ENCODE measurements at places on chromosomes 4 and X.

- DNase-seq, result no peak
These were observed 24.0 kb downstream of the RBMX start for GRCh38 chrX:136856551-136856950.

DNA sequence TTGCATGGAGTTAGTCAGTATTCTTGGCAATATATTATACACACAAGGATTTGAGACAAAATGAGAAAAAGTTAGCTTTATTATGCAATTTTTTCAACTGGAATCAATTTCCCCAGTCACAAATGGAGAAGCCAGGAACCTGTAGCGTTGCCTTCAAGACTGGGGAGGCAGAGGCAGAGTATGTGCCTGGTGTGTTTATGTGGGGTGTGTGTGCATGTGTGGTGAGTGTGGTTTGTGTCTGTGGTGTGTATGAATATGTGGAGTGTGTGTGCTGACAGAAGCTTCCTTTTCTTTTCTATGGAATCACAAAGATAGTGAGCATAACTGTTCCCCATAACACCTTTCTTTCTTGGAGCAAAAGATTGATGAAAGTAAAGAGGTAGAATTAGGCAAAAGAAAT is 37.0 kb downstream of the TNIP3 start:
- DNase-seq, result no peak

DNA sequence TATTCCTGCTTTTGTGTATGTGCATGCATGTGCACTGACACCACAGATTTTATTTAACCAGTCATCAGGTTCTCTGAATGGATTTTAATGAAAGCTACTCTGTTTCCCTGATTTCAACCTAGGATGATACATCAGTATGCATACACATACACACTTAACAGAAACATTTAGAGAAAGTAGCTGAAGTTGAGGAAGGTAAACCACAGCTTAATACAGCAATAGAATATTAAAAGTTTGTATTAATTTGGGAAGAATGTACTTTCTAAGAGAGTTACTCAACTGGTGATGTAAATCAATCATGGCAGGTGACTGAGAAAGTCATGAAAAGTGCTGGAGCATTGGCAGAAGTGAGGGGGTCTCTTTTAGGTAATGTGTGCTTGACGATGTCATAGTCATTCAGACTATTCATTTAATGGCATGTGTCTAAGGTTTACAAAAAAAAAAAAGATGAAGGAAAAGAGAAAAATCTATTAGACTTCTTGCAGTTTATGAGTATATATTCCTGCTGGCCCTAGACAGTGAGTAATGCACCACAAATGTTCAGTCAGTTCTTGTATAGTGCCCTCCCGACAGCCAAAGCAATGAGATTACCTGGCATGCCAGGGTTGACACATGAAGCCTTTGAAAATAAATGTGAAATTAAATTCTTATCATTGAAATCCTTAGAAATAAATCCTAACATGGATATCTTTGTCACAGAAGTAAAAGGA is 187.6 kb downstream of the RAPGEF2 start:
- no peak for DNase-seq

GRCh38 chr4:24024605-24025004 is 134.8 kb upstream of the PPARGC1A start:
- no peak for DNase-seq

GRCh38 chrX:112967903-112968302 is 127.3 kb upstream of the AMOT start:
- DNase-seq, result no peak

GRCh38 chrX:110216027-110216426 is 101.9 kb downstream of the AMMECR1 start:
- DNase-seq, result no peak

DNA sequence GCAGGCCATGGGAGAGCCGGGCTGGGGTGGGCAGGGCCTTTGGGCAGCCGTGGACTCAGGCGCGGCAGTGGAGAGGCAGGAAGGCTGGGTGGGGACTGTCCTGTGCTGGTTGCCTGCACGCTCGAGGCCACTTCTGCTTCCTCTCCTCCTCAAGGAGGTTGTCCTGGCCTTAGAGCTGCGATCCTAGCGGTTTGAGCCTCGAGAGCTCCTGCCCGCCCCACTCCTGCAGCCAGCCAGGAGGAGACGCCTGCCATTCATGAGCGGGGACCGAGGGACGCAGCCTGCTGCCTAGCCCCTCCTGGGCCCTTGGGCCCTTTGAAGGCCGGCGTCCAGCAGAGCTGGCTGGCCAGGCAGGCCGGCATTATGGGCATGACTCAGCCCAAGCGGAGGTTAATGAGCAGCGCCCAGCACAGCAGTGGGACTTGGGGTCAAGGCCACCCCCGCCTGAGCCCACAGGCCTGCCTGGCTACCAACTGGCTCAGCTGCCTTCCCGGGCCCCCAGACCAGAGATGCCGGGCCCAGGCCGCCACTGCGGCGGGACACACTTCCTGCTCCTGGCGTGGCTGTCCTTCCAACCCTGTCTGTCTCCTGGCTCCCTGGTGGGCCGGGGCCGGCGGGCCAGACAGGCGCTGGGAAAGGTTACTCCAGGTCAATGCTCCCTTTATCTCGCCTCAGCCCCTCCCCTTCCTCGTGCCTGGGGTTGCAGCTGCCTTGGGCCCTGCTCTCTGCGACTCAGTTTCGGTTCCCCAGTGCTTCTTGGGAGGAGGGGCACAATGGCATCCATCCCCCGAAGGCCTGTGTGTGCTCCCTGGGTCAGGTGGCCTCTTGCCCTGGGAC is 1.8 kb downstream of the ABCD1 start:
- no peak for DNase-seq

- DNase-seq, result no peak
These were observed 95.7 kb upstream of the GRIA3 start for GRCh38 chrX:123088331-123088730.

DNA sequence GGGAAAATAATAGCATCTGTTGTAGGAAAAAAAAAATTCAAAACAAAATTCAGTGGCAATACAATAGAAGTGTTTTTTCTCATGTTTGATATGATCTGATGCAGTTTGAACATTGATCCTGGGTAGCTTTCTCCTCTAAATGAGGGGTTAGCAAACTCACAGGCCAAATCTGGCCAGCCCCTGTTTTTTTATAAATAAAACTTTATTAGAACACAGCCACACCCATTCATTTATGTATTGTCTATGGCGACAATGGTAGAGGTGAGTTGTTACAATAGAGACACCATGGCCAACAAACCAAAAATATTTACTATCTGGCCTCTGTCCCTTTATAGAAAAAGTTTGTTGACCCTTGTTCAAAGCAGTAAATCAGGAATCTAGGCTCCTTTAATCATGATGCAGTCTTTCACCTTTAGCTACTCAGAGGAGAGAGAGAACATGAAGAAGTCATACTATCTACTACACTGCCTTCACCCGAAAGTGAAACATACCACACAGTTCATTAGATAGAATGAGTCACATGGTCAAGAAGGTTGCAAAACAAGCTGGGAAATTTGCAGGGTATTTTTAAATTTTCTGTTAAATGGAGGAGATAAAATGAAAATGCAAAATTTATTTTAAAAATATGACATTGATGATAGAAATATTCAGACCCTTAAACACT is 186.6 kb upstream of the MAOA start:
- DNase-seq, result no peak

DNA sequence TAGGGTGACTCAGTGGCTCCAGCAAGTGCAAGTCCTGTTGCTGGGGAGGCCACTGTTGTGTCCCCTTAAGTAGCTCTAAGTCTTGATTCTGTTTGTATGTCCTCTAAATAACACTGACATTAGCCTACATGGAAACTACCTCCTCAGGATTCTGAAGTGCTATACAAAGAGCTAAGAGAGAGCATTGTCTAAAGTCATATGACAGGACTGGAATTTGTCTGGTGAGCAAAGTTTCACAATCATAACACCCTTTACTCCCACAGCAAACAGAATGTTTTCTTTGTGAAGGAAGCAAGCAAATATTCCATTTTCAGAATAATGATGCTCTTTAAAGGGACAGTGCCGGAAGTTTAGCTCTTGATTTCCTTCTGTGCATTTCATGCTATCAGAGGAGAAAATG is 23.4 kb upstream of the CT47A1 start:
- DNase-seq, result no peak

DNA sequence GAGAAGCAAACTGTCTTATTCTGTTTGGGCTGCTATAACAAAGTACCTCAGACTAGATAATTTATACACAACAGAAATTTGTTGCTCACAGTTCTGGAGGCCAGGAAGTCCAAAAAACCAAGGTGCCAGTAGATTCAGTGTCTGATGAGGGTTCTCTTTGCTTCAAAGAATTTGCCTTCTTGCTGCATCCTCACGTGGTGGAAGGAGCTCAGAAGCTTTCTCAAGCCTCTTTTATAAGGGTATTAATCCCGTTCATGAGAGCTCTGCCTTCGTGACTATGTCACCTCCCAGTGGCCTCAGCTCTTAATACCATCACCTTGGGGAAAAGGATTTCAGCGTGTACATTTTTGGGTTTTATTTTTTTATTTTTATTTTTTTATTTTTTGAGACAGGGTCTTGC is 20.1 kb downstream of the CA5B start:
- DNase-seq, result no peak

GRCh38 chr4:185570727-185571126 is 35.4 kb upstream of the PDLIM3 start:
- no peak for DNase-seq

- DNase-seq, result no peak
These were observed 85.9 kb downstream of the GATB start for GRCh38 chr4:151674804-151675391.

GRCh38 chr4:144710526-144710912 is 64.6 kb downstream of the HHIP start:
- DNase-seq, result no peak

DNA sequence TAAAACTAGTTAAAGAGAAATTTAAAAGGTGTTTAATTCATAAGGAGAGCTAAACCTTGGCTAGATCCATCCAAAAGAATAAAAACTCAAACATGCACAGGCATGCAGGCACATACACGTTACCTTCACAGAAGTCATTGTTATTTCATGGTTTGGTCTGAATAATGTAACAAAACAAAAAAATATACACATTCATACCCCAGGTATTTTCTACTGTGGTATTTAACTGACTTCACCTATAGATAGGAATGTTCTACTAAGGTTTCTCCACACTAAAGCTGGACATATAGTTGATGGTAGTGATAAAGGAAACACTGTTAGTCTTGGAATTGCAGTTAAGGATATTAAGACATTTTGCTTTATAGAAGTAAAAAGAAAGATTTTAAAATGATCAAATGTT is 283.6 kb upstream of the PCDH10 start:
- no peak for DNase-seq

DNA sequence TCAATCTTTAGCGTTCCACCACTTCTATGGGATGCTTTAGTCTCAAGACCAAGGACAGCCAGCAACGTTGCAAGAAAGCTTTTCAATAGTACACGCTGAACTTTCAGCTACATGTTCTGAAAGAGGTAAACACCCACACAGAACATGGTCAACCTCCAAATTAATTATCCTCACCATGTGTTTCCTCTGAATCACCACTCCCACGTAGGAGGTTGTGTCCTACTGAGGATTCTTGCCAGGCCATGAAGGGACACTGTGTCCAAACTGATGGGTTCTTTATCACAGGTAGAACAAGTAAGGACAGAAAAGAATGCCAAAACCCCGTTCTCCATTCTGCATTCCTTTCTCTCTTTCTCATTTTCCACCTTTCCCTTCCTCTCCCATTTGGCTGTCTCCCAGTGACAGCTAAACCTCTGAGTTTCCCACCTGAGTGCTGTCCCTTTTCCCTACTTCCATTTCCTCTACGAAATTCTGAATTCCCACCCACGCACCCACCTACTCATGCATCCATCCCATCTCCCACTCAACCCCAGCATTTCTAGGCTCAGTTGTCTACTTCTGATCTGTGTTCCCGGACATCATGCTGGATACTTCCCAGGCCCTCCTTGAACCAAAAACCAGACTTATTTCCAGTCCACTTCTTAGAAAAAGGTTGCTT is 29.0 kb upstream of the GPM6B start:
- no peak for DNase-seq

- no peak for DNase-seq
These were observed 165.3 kb upstream of the FAM241A start for GRCh38 chr4:111979921-111980320.

GRCh38 chr4:15735536-15735935 is 32.7 kb downstream of the BST1 start:
- no peak for DNase-seq

DNA sequence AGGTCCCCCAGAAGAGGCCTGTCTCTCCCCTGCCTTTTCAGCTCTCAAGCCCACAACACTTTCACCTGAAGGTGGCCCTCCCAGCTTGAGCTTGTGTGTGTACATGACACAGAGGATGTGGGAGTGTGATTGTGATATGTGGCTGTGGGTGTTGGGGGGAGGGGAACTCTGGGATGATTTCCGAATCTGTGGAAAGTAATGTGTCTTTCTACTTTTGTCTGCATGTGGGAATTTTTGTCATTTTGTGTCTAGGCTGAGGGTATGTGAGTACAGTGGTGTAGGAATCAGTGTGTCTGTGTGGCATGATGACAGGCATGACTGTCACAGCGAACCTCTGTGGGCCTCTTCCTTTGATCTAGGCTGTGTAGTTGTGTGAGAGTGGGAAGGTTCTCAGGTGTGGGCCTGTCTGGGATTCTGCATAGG is 6.4 kb downstream of the SYP start:
- no peak for DNase-seq

DNA sequence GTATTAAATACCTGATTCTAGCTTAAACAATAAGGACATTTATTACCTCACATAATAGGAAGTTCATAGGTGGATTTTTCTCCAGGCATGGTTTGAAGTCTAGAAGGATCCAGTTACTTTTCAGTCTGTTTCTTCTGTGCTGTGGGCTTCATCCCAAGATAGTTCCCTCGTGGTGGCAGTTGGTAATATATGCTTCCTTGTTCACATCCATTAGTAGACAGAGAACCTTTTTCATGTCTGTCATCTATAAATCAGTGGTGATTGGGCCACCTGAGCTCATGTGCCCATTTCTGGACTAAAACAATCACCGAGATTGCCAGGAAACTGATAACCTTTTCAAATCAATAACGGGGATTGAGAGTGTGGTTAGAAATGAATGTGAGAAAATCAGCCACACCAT is 97.7 kb downstream of the KDM6A start:
- no peak for DNase-seq

DNA sequence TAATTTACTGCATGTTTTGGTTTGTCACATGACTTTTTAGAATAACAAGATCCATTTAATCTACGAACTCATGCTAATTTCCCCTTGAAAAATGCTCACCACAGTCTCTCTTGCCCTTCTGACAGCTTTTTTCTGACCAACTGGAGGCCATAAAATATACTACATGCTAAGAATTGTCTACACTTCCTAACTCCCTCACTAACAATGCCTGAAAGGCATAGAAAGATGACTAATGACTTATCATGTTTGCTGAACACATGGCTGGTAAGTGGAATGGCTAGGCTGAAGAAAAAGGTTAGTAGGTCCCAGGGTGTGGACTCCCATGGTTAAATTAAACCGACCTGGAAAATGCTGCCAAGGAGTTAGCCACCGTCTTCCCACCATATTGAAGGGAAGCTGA is 309.9 kb downstream of the SPOCK3 start:
- no peak for DNase-seq

- DNase-seq, result no peak
These were observed 222.6 kb downstream of the SPIN4 start for GRCh38 chrX:63128509-63128908.

GRCh38 chrX:100477467-100477866 is 67.4 kb upstream of the PCDH19 start:
- no peak for DNase-seq

All from activated naive CD8-positive, alpha-beta T cell treated with anti-CD3 and anti-CD28 coated beads, Interleukin-2, amount 50 U/mL, for 16 hours (primary cell).